ENCODE measurements at places on chromosomes 7 and 10.

- DNase-seq: no peak
Measured at GRCh38 chr10:128028508-128029289, 97.5 kb downstream of the MKI67 start.

- DNase-seq: no peak
Measured at GRCh38 chr7:150621376-150621775, 10.8 kb downstream of the GIMAP6 start.

DNA sequence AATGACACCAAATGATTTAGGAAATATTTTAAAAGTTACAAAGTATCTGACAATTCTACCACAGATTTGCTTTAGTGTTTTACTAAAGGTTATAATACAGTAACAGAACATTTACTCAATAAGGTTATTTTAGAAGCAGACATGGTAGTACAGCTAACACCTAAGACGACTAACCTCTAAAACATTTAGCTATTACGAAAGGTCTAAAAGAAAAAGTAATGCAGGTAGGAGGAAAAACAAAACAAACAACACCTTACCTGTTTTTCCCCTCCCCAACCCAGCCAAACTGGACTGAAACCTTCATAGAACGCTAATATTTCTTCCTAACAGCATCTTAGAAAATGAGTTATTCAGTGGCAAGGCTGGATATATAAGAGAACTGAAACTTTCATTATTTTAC lies 111.3 kb downstream of the SNX13 start:
- DNase-seq: no peak

GRCh38 chr7:77348371-77348813 lies 67.8 kb downstream of the GSAP start:
- DNase-seq: no peak

DNA sequence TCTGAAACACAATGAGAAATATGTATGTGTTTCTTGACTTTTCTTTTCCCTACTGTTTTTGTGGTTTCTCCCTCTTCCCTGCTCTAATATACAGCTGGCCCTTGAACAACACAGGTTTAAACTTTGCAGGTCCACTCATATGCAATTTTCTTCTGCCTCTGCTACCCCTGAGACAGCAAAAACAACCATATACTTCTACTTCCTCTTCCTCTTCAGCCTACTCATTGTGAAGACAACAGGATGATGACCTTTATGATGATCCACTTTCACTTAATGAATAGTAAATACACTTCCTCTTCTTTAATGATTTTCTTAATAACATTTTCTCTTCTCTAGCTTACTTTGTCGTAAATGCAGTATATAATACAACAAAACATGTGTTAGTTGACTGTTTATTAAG lies 35.0 kb upstream of the DGKB start:
- no peak for DNase-seq

GRCh38 chr10:21728618-21729017 lies 194.6 kb downstream of the MLLT10 start:
- no peak for DNase-seq

DNA sequence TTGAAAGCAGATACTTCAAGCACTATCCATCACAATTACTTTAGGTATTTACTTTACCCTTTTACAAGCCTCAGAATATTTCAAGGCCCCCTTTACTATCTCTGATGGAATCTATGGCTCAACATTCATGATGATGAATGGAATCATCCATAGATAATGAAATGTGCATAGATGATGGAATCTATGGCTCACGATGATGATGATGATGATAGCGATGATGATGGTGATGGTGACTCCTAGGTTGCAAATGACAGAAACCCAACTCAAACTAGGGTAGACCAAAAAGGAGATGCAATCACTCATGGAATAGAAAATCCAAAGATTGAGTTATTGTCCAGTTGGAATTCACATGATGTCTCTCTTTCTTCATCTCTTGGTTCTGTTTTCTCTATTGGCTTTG lies 55.7 kb downstream of the NEBL start:
- DNase-seq: no peak

- DNase-seq: no peak
Measured at GRCh38 chr7:84122582-84123360, 71.8 kb downstream of the SEMA3A start.

GRCh38 chr10:112201334-112201733 lies 17.8 kb upstream of the GPAM start:
- DNase-seq: no peak

DNA sequence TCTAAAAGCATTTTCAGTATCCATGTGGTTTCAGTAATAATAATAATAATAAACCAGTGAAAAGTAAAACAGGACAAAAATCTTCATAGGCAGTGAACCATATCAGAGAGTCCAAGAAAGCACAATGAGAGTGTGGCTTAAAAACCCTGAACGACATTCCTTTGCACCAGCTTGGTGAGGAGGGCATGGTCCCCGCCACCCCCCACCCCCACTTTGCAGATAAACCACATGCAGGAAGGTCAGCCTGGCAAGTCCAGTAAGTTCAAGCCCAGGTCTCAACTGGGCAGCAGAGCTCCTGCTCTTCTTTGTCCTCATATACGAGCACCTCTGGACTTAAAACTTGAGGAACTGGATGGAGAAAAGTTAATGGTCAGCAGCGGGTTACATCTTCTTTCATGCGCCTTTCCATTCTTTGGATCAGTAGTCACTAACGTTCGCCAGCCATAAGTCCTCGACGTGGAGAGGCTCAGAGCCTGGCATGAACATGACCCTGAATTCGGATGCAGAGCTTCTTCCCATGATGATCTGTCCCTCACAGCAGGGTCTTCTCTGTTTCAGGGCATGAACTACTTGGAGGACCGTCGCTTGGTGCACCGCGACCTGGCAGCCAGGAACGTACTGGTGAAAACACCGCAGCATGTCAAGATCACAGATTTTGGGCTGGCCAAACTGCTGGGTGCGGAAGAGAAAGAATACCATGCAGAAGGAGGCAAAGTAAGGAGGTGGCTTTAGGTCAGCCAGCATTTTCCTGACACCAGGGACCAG lies 172.5 kb downstream of the EGFR start:
- DNase-seq: no peak

GRCh38 chr7:21450076-21450475 lies 22.2 kb downstream of the SP4 start:
- no peak for DNase-seq

DNA sequence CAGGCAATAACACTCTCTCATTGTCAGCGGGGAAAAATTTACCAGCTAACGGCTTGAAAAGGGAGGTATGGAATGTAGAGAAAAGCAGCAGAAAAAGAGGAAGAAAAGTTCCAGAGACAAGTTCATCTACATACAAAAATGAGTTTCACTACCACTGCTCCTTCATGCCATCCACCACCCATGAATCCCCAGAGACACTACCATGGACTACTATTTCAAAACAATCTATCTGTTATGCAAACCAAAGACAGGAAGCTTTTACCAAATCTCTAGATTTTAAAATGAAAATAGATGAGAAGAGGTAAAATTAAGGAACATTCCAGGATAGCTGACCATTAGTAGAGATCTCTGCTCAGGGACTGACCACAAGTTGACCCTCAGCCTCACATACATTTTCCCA lies 189.0 kb upstream of the GRM3 start:
- no peak for DNase-seq

- no peak for DNase-seq
Measured at GRCh38 chr7:109549471-109550193, 980.0 kb downstream of the DNAJB9 start.

GRCh38 chr10:113519681-113520115 lies 33.2 kb upstream of the HABP2 start:
- no peak for DNase-seq

- no peak for DNase-seq
Measured at GRCh38 chr10:21273400-21273968, 252.0 kb downstream of the SKIDA1 start.

- DNase-seq: no peak
Measured at GRCh38 chr7:143172354-143172753, 10.9 kb upstream of the TAS2R39 start.

DNA sequence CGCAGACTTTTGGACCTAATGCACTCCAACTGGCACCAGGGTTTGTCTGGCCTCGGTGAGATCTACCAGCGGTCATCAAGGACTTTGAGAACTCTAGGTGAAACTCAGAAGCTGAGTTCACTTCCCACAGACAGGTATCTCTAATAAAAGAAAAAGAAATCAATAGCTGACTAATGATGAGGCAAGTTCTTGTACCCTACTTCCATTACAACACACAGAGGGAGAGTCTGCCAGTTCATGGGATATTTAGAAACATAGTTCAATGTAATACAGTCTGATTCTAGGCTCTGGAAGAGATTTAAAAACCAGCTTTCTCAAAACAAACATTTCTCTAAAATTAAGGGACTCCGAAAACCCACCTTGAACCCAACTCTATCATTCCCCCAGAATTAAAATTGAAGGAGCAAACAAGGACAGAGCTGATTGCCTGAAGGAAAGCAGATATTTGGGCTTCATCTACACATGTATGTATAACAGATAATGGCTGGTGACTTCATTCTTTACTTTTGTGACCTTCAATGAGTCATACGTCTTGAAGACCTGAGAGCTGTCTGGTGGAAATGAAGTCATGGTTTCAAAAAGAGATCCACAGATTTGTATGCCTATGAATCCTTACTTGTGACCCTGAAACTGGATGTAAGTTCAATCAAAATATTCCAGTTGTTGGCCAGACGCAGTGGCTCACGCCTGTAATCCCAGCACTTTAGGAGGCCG lies 2.7 kb upstream of the PNLIPRP1 start:
- DNase-seq: no peak

GRCh38 chr10:80924063-80924952 lies 386.6 kb downstream of the SH2D4B start:
- DNase-seq: peak; percentile 76

DNA sequence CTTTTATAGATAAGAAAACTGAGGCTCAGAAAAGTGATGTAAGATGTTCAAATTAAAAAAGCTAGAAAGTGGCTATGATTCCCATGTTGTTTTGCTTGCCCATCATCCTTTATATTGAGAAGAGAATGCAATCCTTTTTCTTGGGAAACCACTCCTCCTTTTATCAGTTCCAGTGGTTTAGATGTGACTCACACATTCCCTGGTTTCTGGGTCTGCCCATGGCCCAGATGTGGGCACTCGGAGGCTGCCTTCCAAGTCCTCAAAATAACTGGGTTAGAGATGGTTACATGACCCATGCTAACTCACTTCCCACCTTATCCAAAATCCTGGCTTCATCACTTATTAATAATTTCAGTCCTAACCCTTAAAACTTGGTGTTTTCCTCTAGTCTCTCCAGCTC lies 550.0 kb downstream of the MDFIC start:
- DNase-seq: no peak

- no peak for DNase-seq
Measured at GRCh38 chr7:29449569-29450260, 113.9 kb upstream of the PRR15 start.

GRCh38 chr7:44201813-44202212 lies 1.0 kb downstream of the YKT6 start:
- no peak for DNase-seq
